ENCODE measurements at places on chromosomes 16 and 17. TPM values are rescaled to one million over a fixed set of nuclear protein-coding genes. Genes with fewer than 3 reads are reported as not detected.

Gene ITGAE
- total RNA-seq: 32.4 TPM

DNA sequence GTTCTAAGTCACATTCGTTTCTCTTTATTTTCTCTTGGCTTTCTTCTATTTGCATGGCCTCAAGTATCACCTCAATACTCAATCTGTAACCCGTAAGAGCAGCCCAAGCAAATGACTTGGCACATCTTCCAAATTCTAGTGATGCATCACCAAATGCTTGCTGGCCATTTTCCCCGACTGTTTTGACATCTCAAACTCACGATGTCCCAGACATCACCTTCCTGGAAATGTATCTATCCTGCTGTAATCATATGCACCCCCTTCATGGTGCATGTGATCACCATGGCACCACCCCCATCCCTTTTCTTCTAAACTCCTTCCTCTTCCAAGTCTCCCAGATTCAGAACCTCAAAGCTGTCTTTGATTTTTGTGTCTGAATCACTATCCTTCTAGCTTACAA is 24.0 kb upstream of the ABCA5 start:
- DNase-seq: no peak

DNA sequence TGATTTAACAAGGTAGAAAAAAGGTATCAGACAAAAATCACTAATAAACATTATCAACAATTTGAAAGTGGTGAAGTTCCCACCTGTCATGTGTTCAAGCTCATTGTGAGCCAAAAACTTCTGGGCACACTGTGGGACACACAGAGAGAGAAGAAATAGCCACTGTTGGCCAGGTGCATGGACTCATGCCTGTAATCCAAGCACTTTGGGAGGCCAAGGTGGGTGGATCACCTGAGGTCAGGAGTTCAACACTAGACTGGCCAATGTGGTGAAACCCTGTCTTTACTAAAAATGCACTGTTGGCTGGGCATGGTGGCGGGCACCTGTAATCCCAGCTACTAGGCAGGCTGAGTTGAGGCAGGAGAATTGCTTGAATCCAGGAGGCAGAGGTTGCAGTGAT is 167.4 kb downstream of the TOX3 start:
- no peak for DNase-seq

- no peak for DNase-seq
Observed at GRCh38 chr17:36027761-36028160, 10.0 kb upstream of the CCL23 start.

DNA sequence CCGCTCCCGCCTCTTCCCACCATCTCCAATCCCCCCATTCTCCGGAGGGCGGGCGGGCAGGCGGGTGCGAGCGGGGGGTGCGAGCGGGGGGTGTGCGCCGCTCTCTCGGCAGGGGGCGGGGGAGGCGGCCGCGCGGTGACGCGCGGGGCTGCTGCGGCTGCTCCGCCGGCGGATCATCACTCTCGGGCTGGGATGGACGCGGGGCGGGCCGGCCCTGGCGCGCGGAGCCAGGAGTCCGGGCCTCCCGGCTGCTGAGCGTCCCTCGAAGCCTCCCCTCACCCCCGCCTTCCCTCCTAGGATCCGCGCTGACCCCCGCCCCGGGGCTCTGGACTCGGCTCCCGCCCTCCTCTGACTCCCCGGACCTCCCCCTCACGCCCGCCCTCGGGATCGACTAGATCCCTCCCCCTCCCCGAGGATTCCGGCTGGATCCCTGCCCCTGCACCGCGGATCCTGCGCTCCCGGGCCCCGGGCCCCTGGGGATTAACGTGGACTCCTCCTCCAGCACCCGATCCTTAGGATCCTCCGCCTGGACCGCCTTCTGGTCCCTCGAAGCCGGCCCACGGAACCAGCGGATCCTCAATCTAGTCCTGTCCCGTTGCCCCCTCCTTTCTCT is 946 bp upstream of the TMEM256 start:
- DNase-seq: no peak

DNA sequence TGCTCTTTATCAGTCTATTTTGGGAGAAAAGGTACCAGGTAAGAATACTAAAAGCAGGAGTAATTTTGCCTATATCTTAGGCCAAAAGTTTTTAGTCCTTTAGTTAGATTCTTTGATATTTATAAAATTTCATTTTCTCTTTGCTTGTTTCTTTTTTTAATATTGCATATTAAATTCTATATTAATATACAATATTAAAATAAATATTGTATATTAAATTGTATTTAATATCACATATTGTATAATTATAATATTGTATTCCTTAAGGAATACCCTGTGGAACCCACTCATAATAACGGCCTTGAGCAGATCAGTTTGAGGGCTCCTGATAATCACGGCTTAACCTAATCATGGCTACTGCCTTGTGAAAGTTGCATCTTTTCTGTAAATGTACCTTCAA is 1.9 kb downstream of the CEP95 start:
- no peak for DNase-seq

Gene HSD11B2
- total RNA-seq: 1.1 TPM

Gene MYH13
- total RNA-seq: not detected

DNA sequence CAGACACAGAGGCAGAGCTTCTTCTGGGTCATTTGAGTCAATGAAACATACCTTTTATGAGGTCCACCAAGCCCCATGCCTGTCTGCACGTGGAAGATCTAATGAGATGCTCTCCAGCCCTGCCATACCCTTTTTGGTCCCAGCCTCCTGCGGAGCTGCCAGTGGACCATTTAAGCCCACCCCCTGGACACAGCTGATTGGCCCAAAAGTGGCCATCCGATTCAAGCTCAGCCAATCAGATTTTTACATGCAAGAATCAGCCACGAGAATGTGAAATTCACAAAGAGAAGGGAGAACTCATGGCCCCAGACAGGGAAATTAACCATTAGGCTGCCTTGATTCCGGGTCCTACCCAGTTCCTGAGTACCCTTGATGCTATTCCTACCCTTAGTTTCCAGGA is 231.0 kb upstream of the EEF2KMT start:
- DNase-seq: no peak

Gene ELAC2
- total RNA-seq: 75.9 TPM

DNA sequence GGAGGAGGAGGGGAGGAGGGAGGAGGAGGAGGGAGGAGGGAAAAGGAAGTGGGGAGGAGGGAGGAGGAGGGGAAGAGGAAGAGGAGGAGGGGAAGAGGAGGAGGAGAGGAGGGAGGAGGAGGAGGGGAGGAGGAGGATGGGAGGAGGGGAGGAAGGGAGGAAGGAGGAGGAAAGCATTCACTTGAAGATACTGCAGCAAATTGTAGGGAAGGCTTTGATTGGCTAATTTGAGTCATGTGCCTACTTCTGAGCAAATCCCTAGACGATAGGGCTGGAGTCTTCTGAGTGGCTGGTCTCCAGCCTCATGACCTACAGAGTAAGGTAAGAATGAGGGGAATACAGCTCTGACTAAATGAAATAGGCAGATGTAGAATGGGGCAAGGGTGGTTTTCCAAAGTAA is 783.2 kb upstream of the RBFOX1 start:
- DNase-seq: no peak

DNA sequence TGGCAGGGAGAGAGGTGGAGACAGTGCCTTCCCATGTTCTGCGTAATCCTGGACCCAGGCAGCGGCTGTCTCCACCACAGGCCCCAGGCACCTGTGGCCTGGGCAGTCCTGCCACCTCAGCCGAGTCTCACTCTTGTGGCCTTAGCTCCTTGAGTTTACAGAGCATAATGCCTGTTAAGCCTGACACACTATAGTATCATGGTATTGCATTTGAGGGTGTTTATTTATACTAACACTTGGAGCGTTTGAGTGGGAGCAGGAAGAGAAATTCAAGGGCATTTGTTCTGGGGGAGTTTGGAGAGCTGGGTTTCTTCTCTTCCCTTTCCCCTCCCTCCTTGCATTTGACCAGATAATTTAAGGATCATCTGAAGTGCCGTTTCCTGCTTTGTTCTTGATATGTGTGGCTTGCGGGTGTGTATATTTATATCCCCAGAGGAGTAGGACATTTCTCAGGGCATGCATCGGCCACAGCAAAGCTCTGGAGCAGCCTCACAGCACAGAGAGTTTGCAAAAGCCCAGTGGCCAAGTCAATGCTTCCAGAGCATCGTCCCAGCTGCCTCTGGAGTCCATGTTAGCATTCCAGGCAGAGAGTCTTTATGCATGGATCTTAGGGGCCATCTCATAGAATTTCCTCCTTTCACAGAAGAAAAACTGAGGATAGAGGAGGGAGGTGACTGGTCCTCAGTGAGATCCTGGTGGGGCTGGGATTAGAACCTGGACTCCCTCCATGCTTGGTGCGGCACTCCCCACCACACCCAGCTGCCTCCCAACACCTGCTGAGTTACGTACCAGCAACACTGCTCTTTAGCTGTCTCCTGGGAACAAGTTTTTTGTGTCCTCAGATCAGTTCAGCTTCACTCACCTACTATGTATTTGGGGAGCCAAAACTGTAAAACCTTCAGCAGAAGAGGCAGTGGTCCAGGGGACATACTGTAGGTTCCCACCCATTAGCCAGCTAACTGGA is 222.8 kb downstream of the CCDC182 start:
- DNase-seq: no peak

Gene C17orf78
- not detected for total RNA-seq

DNA sequence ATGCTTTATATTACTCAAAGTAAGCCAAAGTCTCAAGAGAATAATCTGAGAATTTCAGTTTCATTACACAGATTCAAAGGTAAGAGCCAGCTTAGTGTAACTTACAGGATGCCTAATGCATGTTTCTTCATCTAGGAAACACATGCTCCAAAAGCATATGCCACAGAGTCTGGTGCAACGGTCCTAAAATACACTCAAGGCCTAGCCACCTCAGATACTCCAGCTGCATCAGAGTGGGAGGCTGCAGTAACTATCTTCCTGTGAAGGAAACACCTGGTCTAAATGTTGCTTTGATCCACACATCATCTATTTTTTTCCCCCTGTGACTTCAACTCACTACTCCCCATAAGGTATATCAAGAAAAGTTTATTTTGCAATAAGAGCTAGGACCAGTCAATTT is 51.6 kb upstream of the CORO6 start:
- peak; percentile 52 for DNase-seq

Gene PTRH2
- 24.4 TPM for total RNA-seq

GRCh38 chr16:82793528-82794245 is 166.9 kb downstream of the CDH13 start:
- no peak for DNase-seq

Gene ATP2A1
- 4.2 TPM for total RNA-seq

GRCh38 chr17:49407086-49407485 is 7.6 kb downstream of the PHB1 start:
- no peak for DNase-seq

DNA sequence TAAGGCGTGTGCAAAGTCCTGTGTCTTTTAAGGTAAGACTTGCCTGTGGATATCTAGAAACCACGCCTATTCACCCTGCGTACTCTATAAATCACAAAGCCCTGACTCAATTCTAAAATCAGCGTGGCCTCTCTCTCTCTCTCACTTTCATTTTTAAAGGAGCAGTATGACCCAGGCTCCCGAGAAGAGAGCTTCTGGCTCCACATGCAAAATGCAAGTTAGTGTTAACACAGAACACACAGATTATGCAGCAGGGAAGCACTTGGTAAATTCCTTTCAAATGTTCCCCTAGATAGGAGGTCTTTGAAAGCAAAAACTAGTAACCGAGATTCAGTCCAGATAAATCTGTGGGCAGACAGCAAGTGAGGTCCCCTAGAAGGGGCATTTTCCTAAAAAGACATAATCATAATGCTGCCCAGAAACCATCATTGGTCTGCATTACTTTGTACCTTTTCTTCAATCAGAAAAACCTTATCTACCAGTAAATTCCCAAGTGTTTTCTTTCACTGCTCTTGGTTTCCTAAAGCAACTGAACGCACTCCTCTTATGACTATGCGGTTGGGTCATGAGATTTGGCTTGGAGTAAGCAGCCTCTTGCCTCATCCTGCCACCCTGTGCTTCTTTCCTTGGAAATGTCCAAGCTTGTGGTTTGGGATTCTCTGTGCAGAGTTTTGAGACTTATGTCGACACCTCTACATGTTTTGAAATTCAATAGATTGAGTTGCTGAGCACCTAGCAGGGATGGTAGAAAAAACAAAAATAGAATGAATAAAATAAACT is 31.7 kb upstream of the KCNJ2 start:
- DNase-seq: peak; percentile 59

DNA sequence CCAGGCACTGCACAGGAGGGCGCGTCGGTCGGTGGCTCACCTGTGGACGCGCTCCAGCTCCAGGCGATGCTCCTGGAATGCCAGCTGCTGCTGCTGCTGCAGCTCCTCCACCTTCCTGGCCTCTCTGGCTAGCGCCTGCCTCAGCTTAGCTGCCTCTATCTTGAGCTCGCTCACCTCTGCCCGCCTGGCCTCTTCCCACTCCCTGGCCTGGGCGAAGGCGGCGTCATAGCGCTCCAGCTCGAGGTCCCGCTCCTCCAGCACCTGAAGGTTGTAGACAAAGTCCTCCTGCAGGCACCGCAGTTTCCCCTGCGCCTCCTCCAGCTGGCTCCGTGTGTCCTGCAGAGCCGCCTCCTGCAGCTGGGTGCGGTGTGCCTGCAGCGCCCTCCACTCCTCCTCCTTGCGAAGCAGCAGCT is 11.1 kb downstream of the CCDC57 start:
- DNase-seq: no peak

Gene PPP1R27
- total RNA-seq: not detected

DNA sequence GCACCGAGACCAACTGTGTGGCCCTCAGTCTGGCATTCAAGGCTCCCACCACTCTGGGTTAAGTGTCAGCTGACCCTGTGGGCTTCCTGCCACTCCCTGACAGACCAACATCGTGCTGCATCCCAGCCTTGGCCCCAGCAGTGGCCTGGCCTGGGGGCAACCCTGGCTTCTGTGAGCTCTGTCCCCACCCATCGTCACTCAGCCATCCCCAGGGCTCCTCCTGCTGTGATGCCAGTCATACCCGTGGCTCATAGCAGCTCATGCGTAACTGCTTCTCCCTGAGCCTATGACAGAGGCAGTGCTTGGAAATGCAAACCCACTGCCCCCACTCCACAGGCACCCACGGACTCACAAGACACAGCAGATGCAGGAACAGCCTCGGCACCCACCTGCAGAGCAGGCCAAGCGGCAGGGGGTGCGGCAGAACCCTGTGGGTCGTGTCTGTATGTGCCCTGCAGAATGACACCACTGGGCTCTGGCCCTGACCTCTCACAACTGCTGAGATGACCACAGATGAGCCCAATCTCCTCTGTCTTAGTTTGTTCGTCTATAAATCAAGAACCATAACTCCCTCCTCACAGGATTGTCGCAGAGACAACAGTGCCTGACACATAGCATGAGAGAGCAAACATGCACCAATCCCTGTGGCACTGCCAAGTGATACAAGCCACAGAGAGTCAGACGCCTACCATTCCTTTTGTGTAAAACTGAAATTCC is 26.6 kb downstream of the PIEZO1 start:
- DNase-seq: no peak

GRCh38 chr17:77801545-77802332 is 156.8 kb upstream of the TNRC6C start:
- DNase-seq: no peak

Gene TEKT1
- not detected for total RNA-seq

- no peak for DNase-seq
Observed at GRCh38 chr17:49587366-49588073, 11.8 kb downstream of the NXPH3 start.
